ENCODE measurements at places on chromosomes 16 and 17.

GRCh38 chr16:86083382-86084002, 184.5 kb downstream of the IRF8 start:
- no peak for DNase-seq

DNA sequence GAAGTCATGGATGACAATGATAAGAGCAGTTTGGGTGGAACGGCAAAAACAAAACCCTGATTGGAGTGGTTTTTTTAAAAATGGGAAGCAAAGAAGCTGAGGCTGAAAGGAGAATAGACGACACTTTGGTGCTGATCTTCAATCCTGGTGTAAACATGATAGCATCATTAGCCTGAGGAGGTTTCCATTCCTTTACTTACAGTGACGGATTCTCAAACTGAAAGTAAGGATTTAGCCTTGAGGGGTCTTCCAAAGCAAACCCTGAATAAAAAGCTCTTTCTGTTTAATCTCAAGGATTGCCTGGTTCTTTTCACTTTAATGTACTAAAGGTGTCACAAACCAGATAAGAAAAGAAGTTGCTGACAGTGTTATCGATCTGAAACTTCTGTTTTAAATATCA, 69.3 kb downstream of the KCNJ2 start:
- no peak for DNase-seq

DNA sequence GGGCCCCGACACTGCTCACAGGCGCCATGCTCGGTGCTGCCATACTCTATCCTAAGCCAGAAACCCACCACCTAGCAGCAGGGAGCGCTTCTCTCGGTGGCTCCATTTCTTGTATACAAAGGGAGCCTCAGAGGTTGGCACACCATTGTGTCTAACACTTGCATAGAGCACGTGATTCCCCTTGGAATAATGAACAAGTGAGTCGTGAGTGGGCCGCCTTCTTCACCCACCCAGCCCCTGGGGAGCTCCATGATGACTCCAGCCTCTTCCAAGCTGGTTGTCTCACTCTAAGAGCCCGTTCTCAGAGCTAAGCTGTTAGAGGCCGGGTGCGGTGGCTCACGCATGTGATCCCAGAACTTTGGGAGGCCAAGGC, 82.3 kb upstream of the ZNF469 start:
- DNase-seq: no peak

DNA sequence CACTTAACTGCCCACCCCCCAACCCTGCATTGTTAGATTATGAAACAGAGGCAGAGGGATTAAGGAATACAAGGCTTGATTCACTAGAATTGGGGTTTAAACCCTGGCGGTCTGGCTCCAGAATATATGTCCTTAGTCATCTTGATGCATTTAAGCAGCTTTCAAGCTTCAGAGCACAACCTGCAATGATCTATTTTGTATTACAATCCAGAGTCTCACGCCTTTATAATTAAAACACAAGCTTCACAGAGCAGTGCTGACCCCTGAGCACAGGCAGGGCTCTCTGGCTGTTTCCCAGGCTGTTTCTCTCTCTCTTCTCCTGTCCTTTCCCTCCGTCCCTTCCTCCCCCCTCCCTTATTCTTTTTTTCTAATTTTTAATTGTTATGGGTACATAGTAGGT, 209.1 kb downstream of the SPECC1 start:
- DNase-seq: no peak

GRCh38 chr17:76681222-76682137, 29.3 kb downstream of the MXRA7 start:
- DNase-seq: peak; percentile 62

GRCh38 chr16:81315271-81316175, 761 bp downstream of the GAN start:
- peak; percentile 22 for DNase-seq

- DNase-seq: no peak
These were observed 2.0 kb downstream of the GAS7 start for GRCh38 chr17:10196384-10196895.

DNA sequence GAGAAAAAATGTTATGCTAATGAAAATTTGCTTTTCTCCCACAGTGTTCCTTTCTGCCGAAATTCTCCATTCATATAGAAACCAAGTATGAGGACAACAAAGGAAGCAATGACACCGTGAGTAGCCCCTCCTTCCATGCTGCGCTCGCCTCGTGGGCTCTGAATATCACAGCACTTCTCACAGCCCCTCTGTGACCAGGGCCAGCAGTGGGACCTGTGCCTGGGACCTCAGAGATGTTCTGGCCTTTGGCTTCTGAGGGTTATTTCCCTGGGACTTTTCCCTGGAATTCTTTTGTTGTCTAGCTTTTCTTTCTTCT, 139.6 kb upstream of the NOL11 start:
- no peak for DNase-seq

GRCh38 chr17:40538019-40538935, 27.0 kb downstream of the CCR7 start:
- no peak for DNase-seq

DNA sequence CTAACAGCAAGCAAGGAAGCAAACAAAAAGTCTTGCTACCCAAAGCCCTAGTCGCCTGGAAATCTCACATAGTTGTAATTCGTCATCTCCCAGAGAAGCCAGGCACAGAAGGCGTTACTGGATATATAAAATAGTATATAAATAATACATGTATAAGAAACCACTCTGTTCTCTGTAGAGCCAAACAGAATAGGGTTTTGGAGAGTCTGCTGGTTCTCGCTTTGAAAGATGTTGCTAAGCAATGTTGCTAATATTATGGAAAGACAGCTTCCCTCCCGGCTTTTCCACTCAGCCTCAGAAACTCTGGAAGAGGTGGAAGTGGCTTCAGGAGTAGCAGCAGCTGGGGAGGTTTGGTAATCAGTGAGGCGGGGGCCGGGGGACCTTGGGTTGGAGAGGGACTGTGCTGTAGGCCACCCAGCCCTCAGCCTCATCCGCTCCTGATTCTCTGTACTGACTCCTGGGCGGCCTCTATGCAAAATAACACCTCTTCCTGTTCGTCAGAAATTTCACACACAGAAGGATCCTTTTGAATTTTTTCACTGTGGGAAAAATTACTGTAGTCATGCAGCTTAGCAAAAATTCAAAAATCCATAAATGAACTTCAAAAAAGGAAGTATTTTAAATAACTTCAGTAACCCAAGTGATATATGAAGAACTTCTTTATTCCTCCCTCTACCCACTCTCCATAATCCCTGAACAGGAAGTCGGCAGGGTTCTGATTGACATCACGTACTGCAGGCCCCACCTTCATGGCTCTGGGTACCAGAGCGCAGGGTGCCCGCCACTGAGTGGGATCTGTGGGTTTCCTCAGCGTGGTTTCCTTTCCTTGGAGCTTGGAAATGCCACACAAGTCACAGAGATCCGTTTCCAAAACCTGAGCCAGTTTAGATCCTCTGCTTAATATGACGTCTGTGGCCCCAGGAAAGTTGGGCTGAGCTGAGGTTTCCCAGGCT, 51.4 kb downstream of the RAP1GAP2 start:
- DNase-seq: no peak

- no peak for DNase-seq
These were observed 187.3 kb downstream of the CYB561 start for GRCh38 chr17:63258785-63259184.

DNA sequence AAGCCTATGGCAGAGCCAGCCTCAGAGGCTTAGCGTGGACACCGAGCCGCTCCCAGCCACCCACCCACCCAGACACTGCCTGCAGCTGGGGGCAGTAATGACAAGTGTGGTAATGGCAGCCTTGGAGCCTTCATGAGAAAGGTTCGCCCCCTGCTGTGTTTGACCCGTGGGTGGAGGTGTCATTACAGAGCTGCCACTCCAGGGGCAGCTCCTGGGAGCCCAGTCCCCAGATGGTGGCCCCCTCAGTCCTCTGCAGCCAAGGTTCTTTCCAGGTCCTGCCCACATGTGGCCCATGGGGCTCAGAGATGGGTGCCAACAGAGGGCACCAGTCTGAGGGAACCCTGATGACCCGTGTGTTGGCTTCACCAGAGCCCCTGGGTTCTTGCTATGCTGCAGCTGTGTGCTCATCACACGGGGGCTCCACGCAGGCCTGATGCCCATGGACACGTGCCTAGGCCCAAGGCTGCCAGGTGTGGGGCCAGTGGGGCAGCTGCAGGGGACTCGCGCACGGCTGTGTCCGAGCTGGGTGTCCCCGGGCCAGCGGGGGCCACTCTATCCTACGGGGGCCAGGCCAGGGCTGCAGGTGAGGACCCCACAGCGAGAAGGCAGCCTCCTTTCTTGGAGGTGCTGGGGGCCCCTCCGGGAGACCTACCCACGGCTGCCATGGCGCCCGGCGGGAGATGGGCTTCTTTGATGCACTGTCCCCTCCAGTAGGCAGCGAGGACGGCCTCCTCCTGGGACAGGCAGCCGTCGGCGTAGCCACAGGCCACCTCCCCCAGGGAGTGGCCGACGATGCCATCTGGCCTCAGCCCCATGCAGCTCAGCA, 8.1 kb downstream of the FASN start:
- no peak for DNase-seq

DNA sequence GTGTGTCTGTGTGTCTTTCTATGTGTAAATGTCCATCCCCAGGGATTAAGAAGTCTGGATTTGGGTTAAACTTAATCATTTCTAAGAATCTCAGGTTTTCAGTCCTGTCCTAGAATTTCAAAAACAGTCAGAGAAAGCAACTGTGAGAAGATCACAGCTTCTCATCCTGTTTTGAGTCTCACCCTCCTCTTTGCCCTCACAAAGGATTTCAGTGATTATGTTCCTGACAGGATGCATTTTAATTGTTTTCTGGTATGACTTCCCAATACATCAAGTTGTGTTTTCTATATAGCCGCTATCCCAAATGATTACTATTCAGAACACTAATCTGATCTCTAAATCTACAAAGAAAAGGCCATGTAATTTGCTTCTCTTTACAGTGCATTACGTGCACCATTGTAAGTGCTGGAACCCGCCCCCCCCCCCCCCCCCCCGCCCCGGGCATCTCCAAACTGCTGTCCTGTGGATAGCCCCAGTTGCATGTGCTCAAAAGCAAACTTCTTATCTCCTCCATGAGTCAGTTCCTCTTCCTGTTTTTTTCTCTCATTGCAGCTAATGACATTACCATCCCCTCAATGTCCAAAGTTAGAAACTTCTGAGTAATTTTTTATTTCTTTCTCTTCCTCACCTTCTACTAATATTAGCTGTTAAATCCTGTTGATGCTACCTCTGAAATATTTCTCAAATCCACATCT, 73.9 kb downstream of the CDH13 start:
- DNase-seq: no peak

- DNase-seq: peak; percentile 18
These were observed 38.2 kb upstream of the IL21R start for GRCh38 chr16:27363797-27364196.

DNA sequence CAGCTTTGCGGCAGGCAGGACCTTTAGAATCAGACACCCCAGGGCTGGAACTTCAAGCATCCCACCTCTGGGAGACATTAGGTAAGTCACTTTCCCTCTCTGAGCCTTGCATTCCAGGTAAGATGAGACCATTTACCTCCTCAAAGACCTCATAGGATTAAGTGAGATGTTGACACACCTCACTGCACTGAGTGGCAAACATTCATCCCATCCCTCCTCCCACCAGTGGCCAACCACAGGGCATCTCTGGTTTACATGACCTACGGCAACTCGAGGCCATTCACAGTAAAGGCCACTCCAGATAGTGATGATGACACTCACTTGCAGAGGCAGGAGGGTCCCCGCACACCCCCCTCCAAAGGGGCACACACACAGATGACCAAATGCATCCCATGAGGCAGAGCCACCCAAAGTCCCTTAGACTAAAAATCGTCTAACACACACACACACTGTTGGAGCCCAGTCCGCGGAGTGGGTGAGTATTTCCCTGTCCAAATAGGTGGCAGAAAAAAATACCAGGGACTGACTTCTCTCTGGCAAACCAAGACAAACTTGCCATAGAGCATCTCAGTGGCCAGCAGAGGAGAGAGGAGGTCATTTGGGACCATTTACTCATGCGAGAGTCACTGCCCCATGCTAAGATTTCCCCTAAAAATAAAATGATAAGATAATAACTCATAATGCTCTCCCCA, 454.9 kb downstream of the SOX9 start:
- DNase-seq: no peak

GRCh38 chr16:29810699-29811169, 1.3 kb upstream of the PRRT2 start:
- DNase-seq: no peak

- no peak for DNase-seq
These were observed 16.8 kb upstream of the MAPK3 start for GRCh38 chr16:30139583-30140481.

DNA sequence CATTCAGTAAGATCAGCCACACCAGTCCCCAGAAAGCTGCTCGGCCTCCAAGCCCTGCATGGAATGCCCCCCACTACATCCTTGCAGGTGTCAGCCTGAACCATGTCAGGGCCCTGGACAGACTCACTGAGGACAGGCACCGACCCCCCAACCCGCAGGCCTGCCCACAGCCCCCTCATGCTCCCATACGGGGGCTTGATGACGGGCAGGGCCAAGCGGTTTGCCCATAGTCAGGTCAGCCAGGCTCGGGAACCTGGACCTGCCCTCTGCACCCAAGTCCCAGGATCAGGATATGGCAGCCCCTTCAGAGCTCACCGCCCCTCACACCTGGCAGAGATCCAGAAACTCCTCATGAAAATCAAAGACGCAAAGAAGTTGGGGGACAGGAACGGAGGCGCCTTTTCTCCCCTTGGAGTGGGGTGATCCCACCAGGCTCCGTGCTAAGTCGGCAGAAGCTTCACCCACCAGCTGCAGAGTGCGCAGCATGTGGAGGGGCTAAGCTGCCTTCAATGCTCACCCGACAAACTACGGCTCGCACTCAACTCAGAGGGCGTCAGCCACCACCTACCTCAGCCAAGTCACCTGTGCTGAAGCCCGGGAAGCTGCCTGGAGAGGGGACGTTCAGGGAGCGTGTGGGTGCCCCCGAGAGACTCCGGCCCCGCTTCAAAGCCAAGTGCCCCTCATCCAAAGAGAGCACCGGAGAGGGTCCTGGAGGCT, 26.5 kb downstream of the GNPTG start:
- DNase-seq: no peak

GRCh38 chr17:53626286-53626685, 196.4 kb upstream of the KIF2B start:
- DNase-seq: peak; percentile 72

DNA sequence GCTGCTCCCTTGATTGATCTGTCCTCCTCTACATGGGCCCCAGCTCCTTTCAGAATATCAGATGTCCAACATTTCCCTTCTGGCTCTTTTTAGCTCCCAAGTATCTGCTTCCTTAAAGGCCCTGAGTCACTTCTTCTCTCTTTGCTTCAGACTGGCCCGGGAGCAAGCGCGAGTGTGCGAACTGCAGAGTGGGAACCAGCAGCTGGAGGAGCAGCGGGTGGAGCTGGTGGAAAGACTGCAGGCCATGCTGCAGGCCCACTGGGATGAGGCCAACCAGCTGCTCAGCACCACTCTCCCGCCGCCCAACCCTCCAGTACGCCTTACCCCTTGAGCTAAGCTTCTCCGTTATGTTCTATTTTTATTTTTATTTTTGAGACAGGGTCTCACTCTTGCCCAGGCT, 12.3 kb downstream of the CNTROB start:
- DNase-seq: no peak
